Naive B cell (primary cell): ENCODE measurements at places on chromosomes 3 and 15. TPM values are rescaled to one million over a fixed set of nuclear protein-coding genes. Genes with fewer than 3 reads are reported as not detected.

DNA sequence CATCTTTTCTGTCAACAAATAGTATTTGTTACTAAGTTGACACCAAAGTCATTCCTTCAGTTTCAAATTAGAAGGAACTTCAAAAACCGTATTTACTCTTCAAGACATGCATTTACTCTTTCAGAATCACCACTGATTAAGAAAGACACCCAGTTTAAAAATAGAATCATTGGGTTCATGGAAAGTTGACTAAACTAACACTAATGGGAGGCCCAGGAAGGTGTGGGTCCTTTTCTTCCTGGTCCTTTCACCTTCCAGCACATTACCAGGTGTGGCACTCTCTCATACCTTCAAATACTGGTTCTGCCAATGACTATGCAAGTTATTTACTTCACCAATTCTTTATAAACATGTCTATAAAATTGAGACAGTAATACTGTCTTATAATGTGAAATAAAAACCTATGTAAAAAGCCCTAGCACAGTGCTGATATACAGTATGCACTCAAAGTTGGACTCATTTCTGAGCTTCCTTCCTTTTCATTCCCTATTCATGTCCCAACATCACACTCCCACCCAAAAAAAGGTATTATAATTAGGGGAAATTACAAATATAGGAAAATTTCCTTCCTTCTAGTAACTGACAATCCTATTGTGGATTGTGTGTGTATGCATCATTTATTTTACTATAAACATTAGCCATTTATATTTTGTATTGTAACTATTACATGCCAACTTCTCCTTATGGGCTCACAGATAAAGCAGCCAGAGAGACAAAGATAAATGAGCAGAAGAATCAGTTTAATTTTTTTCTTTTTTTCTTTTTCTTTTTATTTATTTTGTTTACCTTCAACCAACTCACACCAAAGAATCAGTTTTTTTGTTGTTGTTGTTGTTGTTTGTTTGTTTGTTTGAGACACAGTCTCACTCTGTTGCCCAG is 48.9 kb downstream of the LRRFIP2 start:
- peaks cover 3% of the 10 kb centered on the region for H3K36me3 ChIP-seq
- H3K4me3 ChIP-seq, result no peak overlapping the region
- DNase-seq, result no peak
- no peaks in the 10 kb centered on the region for H3K4me1 ChIP-seq

DNA sequence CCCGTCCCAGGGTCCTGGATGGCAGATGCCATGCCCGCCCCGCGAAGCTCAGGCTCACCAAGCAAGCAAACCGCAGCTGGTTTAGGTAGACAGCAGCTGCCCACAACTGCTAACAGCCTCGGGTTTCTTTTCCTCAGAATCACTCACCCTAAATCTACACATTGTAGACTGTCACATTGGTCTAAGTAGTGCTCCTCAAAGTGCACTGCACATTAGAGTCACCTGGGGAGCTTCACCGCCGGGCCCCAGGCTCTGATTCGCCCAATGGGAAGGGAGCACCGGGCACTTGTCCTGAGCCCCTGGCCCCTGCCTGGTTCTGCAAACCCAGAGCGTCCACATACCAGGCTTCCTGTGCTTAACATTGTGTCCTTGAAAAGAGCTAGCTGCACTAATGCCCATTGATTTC is 752 bp downstream of the OCA2 start:
- DNase-seq, result no peak
- no peak overlapping the region for H3K27ac ChIP-seq
- H3K4me1 ChIP-seq, result peaks cover 45% of the 10 kb centered on the region
- H3K27me3 ChIP-seq, result peaks cover 43% of the 10 kb centered on the region
- H3K36me3 ChIP-seq, result peaks cover 17% of the 10 kb centered on the region
- peak overlapping the region; percentile 53 for H3K4me3 ChIP-seq

- DNase-seq, result no peak
- H3K27ac ChIP-seq, result no peak overlapping the region
- H3K4me1 ChIP-seq, result no peaks in the 10 kb centered on the region
- H3K4me3 ChIP-seq, result no peak overlapping the region
- H3K27me3 ChIP-seq, result no peaks in the 10 kb centered on the region
Observed at GRCh38 chr3:116135457-116136085, 309.7 kb downstream of the LSAMP start.

- H3K27ac ChIP-seq, result no peak overlapping the region
- H3K4me3 ChIP-seq, result no peak overlapping the region
- H3K4me1 ChIP-seq, result no peaks in the 10 kb centered on the region
- DNase-seq, result no peak
Observed at GRCh38 chr3:69842789-69843188, 103.5 kb downstream of the MITF start.

DNA sequence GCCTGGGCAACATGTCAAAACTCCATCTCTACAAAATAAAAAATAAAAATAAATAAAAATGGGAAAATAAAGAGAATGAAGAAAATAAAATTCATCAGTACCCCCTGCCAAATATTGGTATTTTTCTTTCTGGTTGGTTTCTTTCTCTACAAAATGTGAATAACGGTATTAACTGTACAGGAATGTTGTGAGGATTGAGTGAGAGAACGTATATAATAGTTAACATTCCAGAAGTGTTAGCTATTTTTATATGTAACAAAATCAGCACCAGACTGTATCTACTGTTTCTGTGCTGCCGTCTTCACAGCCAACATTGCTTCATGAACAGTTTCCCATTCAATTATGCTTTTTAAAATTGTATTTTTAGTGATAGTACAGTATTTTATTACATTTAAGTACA is 25.5 kb upstream of the RNU6-1 start:
- no peak overlapping the region for H3K27ac ChIP-seq
- peaks cover 17% of the 10 kb centered on the region for H3K27me3 ChIP-seq
- no peak for DNase-seq
- H3K4me1 ChIP-seq, result peaks cover 11% of the 10 kb centered on the region

DNA sequence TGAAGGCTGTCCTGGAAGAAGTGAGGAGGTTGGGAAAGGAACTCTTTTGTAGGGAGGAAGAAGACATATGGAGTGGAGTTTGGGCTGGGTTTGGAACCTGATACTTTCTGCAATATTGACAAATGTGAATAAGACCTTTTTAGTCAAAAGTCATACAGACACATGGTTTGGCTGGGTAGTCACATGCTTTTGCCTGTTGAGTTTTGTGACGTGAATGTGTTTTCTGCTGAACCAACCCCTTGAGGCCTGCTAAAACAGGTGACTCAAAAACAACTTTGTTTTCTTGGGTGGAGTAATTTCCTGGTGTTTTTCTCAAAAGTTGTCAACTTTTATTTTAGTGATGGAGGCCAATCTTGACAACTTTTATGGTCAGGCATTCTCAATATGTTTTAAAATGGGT is 39.4 kb upstream of the CCR4 start:
- no peak overlapping the region for H3K27ac ChIP-seq
- DNase-seq, result no peak
- peaks cover 4% of the 10 kb centered on the region for H3K4me1 ChIP-seq
- H3K4me3 ChIP-seq, result no peak overlapping the region

GRCh38 chr15:51736069-51736468 is 1.4 kb downstream of the LYSMD2 start:
- peak overlapping the region; percentile 88 for H3K4me3 ChIP-seq
- H3K4me1 ChIP-seq, result peaks cover 73% of the 10 kb centered on the region
- no peaks in the 10 kb centered on the region for H3K36me3 ChIP-seq
- H3K27ac ChIP-seq, result peak overlapping the region; percentile 96

DNA sequence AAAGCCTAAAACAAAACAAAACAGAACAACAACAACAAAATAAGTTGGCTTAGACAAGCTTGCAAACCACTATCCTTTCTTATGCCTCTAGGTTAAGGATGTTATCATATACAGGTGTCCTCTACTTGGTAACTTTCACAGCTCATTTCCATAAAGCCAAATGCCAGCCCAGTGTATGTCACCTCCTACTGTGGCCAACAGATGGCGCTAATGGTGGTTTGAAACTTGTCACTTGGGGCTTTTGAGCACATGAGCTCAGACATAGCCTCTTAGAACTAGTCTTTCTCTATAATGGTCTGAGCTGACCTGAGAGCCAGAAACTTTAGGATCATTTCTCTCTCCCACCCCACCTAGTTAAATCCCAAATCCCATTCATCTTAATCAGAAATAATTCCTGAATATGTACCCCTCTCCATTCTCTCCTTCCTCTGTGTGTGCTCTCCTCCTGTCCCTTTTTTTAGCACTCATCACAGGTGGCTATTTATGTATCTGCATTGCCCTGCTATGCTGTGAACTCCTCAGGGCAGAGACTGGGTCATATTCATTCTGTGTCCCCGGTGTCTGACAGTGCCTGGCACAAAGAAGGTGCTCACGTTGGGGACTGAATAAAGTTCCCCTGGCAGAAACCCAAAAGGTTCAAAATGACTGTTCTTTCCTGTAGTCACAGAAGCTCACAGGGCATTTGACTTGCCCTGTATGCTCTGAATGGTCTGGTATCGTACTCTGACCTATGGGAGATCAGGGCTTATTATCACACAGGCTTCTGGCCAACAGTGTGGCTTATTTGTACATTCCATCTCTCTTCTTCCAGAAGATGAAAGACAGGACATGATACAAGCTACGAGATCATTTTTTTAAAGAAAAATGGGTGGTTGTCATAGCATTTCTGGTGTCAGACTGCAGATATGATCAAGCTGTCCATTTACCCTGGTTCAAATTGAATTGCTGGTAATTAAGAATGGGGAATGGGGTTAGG is 319.3 kb upstream of the AZI2 start:
- H3K4me3 ChIP-seq, result no peak overlapping the region
- peak overlapping the region; percentile 88 for H3K27ac ChIP-seq
- no peaks in the 10 kb centered on the region for H3K36me3 ChIP-seq
- H3K4me1 ChIP-seq, result no peaks in the 10 kb centered on the region
- DNase-seq, result no peak

DNA sequence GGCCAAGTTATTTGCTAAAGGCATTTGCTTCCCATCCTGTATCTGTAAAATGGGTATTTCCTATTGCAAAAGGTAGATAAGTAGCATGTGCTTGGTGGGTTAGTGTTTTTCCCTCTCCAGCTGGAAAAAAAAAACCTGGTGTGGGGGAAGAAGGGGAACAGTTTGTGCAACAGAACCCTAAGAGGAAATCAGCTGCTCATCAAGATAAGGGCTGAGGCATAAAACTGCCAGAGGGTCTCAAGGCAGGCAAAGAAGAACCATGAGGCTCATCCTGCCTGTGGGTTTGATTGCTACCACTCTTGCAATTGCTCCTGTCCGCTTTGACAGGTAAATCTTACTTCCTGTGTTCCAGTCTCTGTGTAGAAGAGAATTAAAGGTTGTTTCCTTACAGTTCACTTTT is at the start of gene CPA3:
CPA3 (plus strand) TSS at position 248 of the 400 bp plus-strand sequence; CDS start at position 260, 12 bp downstream.
- no peak for DNase-seq
- no peak within 1 kb of the TSS for H3K27ac ChIP-seq
- no peaks in the 10 kb centered on the region for H3K36me3 ChIP-seq
- no peaks in the 10 kb centered on the region for H3K4me1 ChIP-seq

GRCh38 chr15:83815506-83815905 is 161.6 kb downstream of the ADAMTSL3 start:
- H3K4me1 ChIP-seq, result no peaks in the 10 kb centered on the region
- H3K36me3 ChIP-seq, result no peaks in the 10 kb centered on the region
- DNase-seq, result no peak
- peaks cover 5% of the 10 kb centered on the region for H3K27me3 ChIP-seq
- H3K4me3 ChIP-seq, result no peak overlapping the region

GRCh38 chr15:67907184-67907723 is 67.4 kb upstream of the RNU6-1 start:
- H3K27ac ChIP-seq, result no peak overlapping the region
- DNase-seq, result no peak
- H3K4me3 ChIP-seq, result no peak overlapping the region
- peaks cover 4% of the 10 kb centered on the region for H3K27me3 ChIP-seq
- H3K36me3 ChIP-seq, result peaks cover 17% of the 10 kb centered on the region

DNA sequence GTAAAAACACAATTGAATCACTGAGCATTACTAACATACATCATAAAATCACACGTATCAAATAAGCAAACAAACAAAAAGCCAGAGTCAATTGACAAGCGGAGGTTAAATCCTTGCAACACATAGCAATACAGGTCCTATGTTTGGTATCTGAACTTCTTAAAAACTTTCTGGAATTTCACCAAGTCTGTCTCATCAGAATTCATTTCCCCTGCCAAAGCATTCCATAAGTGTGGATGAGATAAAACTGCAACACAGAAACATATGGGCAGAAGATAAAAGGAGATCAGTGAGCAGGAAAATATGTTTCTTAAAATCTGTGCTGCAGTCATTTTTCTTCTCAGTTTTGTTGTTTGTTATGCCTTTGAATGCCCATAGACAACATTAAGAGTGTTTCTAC is 1155.5 kb downstream of the TBL1XR1 start:
- DNase-seq, result no peak
- no peaks in the 10 kb centered on the region for H3K27me3 ChIP-seq
- no peak overlapping the region for H3K4me3 ChIP-seq
- no peaks in the 10 kb centered on the region for H3K4me1 ChIP-seq
- no peak overlapping the region for H3K27ac ChIP-seq

DNA sequence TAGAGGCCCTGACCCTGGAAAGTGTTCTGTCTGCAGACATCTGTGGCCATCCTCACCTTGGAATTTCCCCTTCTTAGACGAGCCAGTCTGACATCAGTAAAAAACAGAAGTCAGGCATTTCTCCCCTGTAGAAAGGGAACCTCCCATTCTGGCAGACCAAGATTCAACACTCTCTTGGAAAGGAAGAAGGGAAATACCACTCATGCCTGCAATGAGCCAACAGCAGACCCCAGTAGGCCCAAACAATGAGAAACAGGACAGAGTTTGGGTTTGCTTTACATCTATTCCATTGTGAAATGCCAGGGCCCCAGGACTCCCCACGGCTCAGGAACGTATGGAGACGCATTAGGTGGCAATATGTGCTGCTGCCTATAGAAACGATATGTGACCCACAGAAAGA is 264.0 kb upstream of the NSMCE3 start:
- DNase-seq, result no peak
- no peak overlapping the region for H3K27ac ChIP-seq
- H3K36me3 ChIP-seq, result no peaks in the 10 kb centered on the region
- H3K4me3 ChIP-seq, result no peak overlapping the region
- peaks cover 3% of the 10 kb centered on the region for H3K27me3 ChIP-seq

DNA sequence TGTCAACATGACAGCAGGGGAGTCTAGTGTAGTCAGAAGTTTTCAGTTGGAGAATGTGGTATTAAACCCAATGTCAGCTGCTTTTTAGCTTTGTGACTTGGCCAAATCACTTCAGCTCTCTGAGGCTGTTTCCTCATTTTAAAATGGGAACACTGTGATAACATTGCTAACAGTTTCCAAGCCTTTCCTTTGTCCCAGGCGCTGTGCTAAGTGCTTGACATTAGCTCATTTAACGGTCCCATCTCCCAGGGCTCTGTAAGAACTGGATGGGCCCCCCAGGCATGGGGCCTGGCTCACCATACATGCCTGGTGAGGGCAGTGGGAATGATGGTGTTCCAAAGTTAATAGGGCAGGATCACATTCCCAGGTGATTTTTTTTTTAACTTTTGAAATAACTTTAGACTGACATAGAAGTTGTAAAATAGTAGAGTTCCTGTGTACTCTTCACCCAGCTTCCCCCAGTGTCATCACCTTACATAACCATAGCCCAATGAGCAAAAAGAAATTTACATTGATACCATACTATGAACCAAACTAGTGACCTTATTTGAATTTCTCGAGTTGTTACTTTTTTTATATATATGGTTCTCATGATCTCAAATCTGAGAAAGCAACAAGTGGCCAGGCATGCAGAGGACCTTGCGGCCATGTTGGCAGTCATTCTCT is 7.7 kb downstream of the RASL12 start:
- DNase-seq, result no peak
- peaks cover 2% of the 10 kb centered on the region for H3K4me1 ChIP-seq
- no peaks in the 10 kb centered on the region for H3K36me3 ChIP-seq
- no peak overlapping the region for H3K27ac ChIP-seq

The STIMATE gene
- polyA plus RNA-seq, result 6.4 TPM

The NTRK3 gene
- not detected for polyA plus RNA-seq

The ERICH6 gene
- polyA plus RNA-seq, result not detected

The SHF gene
- polyA plus RNA-seq, result 2.3 TPM

The CDC25A gene
- polyA plus RNA-seq, result not detected

The SHISA5 gene
- polyA plus RNA-seq, result 517 TPM

The SLC12A1 gene
- not detected for polyA plus RNA-seq

The GOLGA6L7 gene
- not detected for polyA plus RNA-seq

The ZBTB47 gene
- not detected for polyA plus RNA-seq

The GCNT3 gene
- polyA plus RNA-seq, result not detected
